ENCODE measurements at places on chromosomes 3 and 15.

GRCh38 chr3:126036056-126036549 is 47.8 kb downstream of the SLC41A3 start:
- DNase-seq, result no peak

DNA sequence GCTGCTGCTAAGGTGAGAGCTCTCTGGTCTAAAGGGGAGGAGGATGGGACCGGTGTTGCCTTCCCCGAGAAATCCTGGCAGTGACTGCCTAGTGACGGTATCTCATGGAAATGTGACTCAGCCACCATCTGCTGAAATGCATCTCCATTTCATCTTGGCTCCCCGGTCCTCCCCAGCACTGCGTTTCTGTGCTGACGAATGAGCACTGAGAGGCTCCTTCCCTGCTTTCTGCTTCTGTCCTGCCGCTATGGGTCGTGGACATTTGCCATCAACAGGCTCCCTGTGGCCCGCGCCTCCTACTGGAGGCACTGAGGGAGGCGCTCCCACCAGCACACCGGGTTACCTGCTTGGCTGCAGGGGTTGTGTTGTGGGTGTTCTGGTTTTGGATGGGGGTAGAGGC is 13.5 kb upstream of the SEC13 start:
- DNase-seq, result no peak

GRCh38 chr3:141969711-141970110 is 93.3 kb downstream of the ATP1B3 start:
- DNase-seq, result no peak

- no peak for DNase-seq
These were observed 52.7 kb downstream of the CLDN18 start for GRCh38 chr3:138062626-138063025.

DNA sequence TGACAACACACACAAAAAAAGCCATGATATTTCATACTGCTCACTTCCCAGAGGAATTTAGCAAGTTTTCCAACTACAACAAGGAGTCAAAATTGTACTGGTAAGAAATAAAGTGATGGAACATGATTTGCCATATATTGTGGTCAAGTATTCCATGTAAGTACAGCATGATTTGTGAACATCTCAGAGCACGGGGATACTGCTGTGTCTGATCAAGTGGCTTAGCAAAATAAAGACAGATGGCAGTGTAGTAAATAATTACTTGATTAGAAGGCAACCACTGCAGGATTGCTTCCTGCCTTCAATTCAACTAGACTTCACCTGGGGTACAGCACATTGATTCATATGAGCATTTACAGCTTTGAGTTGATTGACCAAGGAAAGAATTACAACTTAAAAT is 51.6 kb upstream of the DUT start:
- no peak for DNase-seq

GRCh38 chr3:194945508-194945907 is 259.8 kb downstream of the FAM43A start:
- DNase-seq, result no peak

DNA sequence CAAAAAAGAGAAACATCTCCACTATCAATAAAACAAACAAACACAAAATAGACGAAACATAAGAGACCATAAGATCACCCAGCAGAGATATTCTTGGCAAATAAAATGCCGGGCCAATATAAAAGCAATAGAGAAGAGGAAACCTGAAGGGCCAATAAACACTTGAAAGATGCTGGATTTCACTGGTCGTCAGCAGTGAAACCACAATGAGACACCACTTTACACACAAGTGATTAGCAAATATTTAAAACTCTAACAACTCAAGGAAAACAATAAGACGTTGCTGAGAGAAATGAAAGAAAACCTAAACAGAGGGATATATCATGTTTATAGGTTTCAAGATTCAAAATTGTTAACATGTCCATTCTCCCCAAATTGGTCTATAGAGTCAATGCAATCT is 148.5 kb downstream of the WDR76 start:
- DNase-seq, result no peak

DNA sequence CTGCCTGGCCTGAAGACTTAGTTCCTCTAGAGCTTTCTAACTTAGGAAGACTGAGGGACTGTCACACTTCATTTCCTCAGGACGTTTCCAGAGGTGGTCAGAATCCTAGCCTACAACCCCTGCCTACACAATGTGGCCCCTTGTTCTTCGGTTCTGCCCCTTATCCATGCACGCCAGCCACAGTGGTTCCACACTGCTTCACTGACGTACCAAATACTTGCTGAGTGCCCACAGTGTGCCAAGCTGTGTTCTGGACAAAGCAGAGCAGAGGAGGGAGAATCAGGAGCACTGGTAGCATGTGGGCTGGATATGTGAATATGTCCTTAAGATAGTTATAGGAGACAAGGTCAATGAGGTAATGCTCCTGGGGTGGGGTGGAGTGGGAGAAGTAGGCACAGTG is 70.5 kb upstream of the SAMMSON start:
- DNase-seq, result no peak

DNA sequence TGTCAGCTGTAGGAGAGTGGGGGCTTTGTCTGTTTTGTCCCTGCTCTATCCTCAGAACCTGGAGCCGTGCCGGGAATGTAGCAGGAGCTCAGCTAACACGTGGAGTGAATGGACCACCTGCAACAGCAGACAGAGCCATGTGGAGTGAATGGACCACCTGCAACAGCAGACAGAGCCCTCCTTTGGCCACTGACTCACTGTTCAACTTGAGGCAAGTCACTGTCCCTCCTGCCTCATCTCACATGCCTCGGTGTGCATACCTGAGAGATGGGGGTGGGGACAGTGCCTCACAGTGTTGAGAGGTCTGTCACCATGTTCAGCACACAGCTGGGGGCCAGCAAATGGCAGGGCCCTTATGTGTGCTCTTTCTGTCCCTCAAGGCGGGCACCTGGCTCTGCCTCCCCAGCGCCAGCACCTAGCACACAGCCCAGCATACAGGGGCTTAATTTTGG is 27.9 kb downstream of the FEM1B start:
- no peak for DNase-seq

DNA sequence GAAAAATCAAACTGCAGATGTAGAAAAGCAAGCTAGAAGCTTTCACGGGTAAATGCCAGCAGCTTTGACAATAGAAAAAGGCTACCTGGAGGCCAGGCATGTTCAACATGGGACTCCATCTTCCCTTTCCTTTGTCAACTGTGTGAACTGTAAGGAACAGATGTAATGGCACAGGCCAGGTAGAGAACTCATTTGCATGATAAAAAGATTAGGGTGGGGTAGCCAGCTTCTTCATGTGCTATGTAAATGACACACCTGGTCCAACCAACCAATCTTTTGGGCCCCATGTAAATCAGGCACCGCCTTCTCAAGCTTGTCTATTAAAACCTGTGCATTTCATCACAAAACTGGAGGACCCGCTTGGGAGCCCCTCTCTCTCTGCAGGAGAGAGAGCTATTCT is 686.5 kb upstream of the GOLIM4 start:
- DNase-seq, result no peak

DNA sequence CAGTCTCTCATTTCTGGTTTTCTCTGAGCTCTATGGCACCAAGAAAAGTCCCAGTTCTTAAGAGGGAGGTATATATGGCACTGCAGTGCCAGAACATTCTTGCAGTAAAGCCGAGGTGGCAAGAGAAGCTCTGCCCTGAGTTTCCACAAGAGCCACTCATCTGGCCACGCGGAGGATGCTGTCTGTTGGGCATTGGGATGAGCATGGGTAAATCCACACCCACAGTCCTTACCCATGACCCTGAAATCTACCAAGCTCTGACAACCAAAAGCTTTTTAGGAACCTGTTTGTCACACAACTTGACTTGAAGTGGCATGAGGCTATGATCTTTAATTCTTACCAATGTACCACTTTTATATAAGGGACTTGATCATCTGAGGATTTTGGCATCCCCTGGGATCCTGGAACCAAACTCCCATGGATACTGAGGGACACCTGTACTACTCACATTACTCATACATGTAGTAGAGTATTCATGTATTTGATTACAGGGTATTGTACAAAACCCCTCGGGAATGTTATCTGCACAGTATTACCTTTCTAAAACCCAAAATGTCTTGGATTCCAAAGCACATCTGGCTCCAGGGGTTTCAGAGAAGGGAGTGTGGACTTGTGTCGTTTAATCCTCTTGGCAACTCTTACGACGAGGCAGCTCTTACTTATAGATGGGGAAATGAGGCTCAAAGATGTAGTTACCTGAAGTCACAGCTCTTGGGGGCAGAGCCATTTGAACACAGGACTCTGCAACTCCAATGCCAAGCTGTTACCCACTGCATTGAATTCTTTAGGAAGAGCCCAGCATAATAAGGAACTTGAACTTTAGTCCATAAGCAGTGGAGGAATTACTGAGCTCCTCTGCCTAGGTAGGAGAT is 8.8 kb downstream of the RPL32 start:
- no peak for DNase-seq

- DNase-seq, result no peak
These were observed 125.2 kb upstream of the PROK2 start for GRCh38 chr3:71910108-71910507.

GRCh38 chr3:175187586-175187985 is 328.5 kb downstream of the NAALADL2 start:
- no peak for DNase-seq

DNA sequence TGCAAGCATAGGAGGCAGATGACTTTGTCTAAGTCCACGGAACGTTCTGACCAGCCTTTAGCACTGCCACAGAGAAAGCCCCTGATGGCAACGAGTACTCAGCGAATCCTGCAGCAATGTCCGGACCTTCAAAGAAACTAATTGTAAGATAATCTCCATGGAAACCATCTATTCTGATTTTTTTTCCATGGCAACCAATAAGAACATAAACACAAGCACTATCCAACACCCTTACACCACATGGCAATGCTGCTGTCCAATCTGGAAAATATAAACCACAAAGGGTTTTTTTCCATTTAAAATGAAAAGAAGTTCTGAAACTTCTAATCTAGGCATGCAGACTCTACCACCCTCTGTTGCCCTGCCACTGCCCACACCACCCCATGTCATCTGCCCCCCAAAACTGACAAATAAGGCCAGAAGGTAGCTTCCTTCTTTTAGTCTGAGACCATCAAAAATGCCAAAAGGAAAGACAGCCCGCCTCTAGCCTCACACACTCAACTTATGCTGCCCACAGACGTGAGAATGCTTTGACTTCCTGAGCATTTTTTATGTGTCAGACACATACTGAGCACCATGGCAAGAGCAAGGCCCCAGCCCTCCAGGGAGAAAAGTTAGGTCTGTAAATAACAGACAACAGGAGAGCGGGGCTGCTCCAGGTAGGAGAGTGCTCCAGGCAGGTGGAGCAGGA is 44.5 kb downstream of the POC1A start:
- DNase-seq, result no peak

GRCh38 chr3:169964176-169964575 is 2.4 kb upstream of the SEC62 start:
- no peak for DNase-seq

DNA sequence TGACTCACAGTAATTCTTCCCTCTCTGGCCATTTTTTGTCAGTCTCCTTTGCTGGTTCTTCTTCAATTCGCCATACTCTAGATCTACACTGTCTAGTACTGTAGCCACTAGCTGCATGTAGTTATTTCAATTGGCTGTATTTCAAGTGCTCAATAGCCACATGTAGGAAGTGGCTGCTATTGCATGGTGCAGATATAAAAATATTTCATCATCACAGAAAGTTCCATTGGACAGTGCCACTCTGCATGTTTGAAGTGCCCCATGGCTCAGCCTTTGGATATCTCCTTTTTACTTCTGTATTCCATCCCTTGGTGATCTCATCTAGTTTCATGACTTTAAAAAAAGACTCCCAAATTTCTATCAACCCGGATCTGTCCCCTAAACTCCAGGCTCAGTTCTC is 22.1 kb downstream of the PPP2R3A start:
- no peak for DNase-seq

- no peak for DNase-seq
These were observed 334.2 kb upstream of the MDFIC2 start for GRCh38 chr3:70646635-70647034.

- DNase-seq, result no peak
These were observed 559.8 kb upstream of the CBLB start for GRCh38 chr3:106428565-106428994.

DNA sequence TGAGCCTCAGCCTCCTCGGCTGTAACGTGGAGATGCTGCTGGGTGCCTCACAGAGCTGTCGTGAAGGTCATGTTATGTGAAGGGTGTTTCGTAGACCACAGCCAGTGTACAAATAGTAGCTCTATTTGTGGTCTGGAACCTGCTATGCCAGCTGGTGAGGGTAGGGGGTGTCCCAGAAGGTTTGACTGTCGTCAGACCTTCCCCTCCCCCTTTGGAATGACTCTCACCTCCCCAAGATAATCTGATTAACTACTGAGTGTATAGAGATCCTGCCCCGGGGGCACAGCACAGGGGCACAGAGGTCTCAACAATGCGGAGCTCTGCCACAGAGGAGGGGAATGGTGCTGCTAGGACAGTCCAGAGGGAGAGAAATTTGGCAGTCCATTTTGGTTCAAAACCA is 20.5 kb downstream of the FGD5 start:
- DNase-seq, result no peak

- DNase-seq, result no peak
These were observed 27.5 kb downstream of the ANXA2 start for GRCh38 chr15:60370105-60370868.

DNA sequence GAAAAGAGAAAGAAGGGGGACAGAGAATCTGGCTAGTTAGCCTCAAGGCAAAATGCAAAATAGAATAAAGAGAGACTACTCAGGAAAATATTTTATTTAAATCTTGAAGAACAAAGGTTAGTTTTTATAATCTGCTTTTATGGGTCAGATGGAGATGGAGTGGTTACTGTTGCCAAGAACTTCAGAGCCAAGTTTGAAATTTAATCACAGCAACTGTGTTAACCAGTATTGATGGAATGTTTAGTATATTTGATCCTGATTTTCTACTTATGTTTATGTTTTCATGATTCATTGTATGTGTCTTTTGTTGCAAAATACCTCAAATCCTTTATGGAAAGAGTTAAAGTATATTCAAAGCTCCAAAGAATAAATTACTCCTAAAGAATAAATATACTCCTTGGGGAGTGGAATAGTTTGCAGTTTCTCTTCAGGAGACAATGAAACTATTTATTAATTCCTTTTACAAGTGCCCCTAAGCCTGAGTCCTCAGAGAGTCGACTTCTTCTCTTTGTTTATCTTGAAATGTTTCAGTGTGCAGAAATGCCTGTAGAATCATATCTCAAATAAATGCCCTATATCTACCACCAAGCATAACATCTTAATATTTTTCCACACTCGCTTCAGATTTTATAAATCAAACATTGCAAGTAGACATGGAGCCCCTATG is 60.9 kb upstream of the THSD4 start:
- no peak for DNase-seq

GRCh38 chr15:101521591-101521990 is 32.1 kb upstream of the PCSK6 start:
- DNase-seq, result peak; percentile 81
